ENCODE measurements at places on chromosomes 5 and 9.

DNA sequence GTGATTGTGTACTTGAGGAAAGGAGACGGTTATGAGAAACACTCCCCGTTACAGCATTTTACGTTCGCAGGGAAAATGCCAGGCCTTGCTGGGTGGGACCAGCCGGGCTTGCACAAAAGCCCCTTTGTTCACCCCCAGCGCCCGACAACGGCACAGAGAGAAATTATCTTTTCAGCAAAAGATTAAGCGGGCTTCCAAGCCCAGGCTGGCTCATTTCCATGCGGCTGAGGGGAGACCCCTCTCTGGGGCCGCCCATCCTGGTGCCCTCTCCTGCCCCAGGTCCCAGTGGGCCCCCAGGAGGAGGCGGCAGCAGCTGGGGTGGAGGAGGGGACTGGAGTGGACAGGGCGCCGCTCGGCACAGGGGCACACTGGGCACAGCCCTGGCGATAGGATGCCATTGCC, 50.8 kb upstream of the NOTCH1 start:
- DNase-seq: no peak

DNA sequence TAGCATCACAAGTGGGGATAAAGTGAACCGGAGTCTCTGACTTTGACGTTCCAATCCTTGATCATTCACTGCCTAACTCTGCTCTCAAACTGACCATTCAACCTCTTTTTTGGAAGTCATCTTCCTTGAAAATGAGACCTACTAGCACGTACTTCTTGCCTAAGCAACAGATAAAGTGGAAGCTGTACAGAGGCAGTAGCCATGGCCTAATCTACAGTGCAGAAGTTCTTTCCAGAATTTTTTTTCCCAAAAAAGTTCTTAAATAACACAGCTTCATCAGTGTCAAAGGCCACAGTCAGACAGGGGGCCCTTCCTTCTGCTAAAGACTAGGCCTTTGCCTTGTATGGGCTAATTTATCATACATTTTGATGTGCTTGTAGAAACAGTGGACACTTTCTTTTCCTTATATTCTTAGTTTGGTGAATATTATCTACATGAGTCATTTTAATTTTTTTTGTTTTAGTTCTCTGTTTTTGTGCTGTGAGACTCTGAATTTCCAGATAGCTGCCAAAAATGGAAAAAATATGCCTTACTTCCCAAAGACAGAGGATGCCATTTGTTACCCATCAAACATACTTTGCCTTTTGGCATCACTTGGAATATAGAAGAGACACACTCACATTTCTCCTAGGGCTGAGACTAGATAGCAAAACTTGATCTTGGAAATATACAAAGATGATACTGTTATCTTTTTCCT, 96.3 kb upstream of the VCAN start:
- no peak for DNase-seq

DNA sequence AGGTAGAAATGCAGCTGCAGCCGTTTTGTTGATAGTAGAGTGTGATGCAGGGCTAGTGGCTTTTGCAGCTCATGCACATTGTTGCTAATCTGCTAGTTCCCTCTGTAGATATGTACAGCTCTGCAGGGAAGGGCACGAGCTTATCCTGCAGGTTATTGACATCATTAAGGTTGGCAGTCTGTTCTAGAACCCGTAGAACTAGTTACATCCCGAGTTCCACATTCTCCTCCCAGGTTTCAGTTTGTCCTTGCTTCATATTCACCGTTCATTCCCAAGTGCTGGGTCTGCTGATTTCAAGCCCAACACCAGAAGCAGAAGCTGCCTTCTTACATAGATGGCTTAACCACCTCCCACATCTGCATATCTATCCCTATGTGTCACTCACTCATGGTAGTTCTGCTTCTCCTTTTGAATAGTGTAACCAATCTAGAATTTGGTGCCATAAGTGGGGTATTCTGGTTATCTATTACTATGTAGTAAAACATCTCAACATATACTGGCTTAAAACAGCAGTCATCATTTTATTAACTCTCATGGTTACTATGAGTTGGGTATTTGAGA, 38.1 kb downstream of the CRHBP start:
- DNase-seq: no peak

GRCh38 chr9:137252555-137253506, 1.7 kb downstream of the STPG3 start:
- DNase-seq: peak; percentile 85

DNA sequence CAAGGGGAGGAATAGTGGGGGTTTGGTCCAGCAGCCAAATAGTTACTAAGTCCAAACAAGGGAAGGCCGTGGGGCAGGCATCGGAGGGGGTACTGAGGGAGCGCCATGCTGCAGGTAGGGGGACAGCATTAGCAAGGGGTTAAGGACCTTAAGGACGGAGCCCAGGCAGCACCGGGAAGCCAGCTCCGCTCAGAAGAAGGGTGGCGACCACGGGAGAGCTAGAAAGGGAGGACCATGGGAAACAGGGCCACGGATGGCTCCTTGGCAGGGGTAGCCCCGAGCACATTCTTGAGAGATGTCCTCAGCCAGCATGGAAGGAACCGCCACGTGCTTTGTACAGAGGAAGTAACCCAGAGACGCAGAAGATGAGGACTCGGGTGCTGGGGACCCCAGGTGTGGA, 76.2 kb upstream of the STXBP1 start:
- no peak for DNase-seq

- no peak for DNase-seq
These were observed 153.5 kb upstream of the KIF2A start for GRCh38 chr5:62152394-62153087.

DNA sequence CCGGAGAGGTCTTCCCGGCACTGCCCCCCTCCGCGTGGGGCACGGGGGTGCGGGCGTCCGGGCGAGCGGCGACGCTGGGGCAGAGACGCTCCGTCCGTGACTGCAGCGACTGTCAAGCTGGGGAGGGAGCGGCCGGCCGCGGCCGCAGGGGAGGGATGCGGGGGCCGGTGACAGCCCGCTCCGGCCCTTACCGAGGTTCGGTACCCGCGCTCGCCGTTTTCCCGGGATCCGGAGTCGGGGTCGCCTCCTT, 400 bp downstream of the KDM4C start:
- no peak for DNase-seq

- DNase-seq: no peak
These were observed 79.8 kb upstream of the CCNG1 start for GRCh38 chr5:163357636-163358035.

DNA sequence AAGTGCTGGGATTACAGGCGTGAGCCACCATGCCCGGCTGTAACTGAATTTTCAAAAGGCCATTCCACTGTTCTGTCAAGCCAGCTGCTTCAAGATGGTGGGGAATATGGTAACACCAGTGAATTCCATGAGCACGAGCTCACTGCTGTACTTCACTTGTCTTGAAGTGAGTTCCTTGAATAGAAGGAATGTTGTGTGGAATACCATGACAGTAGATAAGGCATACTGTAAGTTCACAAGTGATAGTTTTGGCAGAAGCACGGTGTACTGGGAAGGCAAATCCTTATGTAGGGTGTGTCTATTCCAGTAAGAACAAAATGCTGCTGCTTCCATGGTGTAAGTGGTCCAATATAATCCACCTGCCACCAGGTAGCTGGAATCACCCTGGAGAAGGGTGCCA, 6.6 kb upstream of the PRXL2C start:
- DNase-seq: no peak

GRCh38 chr9:129873563-129874190, 38.4 kb downstream of the USP20 start:
- no peak for DNase-seq
